K562 (cell line): ENCODE measurements at places on chromosomes 12 and 14.

DNA sequence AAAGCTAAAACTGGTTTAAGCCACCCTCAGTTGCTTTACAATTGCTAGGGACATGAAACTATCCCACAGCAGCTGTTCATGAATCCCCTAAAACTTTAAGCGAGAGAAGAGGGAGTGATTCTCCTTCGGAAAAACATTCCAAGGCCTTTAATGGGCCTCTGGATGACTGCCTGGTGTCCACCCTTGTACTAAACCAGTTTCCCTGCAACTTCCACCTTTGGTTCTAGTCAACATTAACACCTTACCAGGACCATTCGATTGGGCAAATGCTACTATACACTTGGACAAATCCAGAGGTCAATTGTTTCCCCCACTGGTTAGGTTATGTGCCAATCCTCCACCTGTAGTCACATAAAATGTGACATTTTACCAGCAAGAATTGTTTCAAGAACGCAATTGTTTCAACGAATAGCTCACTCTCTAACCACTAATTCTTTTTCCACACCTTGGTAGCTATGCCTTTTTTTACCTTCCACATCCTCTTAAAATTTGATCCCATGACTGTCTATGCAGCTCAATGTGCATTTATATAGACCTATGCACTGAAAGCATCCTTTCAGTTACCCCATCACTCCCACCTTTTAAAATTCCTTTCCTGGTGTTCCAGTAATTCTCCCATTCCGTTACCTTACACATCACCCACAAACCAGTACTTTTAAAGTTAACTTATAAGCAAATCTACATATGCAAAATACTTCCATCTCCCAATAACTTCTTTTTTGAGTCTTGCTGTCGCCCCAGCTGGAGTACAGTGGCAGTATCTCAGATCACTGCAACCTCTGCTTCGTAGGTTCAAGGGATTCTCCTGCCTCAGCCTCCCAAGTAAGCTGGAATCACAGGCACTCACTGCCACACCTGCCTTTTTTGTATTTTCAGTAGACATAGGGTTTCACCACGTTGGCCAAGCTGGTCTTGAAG, 3.6 kb downstream of the UBC start:
- DNase-seq: no peak

GRCh38 chr14:54138354-54139038, 181.9 kb upstream of the BMP4 start:
- no peak for DNase-seq

DNA sequence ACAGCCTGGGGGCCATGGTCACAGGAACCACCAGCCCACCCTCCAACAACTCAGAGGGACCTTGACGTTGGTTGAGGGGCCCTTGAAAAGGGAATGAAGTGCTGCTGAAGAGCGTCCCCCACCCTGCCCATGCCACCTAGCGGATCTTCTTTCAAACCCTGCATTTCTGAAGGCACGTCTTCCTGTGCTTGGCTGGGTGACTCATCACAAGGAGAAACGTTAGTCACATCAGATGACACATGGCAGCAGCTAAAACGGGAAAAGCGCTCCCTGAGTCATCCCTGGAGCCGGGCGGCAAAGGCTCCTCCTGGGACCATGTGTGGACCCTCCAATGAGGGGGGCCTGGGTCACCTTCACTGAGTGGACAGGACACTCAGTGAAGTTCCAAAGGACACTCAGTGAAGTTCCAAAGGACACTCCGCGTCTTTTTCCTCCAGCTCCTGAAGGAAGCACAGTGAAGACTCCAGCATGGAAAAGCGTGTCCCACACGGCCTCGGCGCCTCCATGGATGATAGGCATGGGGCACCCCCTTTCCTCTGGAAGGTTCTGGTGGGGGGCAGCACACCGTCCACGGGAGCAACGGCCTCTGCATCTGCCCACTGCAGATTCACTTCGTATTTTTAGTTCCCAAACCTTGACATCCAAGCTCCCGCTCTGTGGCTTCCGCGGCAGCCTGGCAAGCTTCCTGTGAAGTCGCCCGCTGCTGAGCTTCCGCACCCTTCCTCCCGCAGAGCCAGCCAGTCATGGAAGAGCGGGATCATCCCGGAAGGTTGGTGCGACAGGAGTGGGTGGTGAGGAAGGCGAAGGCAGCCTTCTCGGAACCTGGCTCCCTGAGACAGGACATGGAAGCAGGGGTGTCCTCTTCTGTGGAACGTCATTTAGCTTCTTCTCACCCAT, 383.4 kb downstream of the VRK1 start:
- DNase-seq: peak; percentile 38

DNA sequence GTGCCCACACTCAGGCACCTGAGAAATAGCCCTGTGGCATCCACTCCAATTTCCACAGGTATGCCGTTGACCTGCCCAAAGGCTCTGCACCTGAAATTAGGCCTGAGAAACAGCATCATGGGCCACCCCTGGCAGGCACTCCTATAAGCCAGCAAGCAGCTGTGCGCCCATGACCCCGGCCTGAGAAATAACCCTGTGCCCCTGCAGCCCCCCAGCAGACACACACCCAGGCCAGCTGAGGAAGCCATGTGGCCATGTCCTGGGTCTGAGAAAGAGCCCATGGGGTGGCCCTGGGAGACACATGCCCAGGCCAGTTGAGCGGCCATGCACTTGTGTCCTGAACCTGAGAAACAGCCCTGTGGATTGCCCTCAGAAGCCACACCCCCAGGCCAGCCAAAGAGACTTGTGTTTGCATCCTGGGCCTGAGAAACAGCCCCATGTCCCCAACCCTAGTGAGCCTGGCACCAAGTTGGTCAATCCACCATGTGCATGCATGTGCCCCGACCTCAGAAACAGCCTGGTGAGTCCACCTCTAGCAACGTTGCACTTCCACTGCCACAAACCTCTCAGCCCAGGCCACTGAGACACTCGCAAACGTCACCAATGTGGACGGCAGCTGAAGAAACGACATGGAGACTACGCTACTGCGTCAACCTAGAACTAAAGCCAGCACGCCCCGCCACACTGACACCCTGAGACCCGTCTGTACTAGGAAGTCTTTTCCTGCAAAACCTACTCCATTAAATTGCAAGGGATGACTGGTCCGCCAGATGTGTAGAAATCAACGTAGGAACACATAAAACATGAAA, 411.9 kb downstream of the TMEM121 start:
- DNase-seq: no peak

GRCh38 chr12:19158923-19159322, 29.4 kb downstream of the PLEKHA5 start:
- no peak for DNase-seq

- DNase-seq: no peak
Measured at GRCh38 chr14:92443167-92443566, 70.4 kb upstream of the RIN3 start.

GRCh38 chr12:65614259-65614889, 209.9 kb upstream of the HMGA2 start:
- no peak for DNase-seq

DNA sequence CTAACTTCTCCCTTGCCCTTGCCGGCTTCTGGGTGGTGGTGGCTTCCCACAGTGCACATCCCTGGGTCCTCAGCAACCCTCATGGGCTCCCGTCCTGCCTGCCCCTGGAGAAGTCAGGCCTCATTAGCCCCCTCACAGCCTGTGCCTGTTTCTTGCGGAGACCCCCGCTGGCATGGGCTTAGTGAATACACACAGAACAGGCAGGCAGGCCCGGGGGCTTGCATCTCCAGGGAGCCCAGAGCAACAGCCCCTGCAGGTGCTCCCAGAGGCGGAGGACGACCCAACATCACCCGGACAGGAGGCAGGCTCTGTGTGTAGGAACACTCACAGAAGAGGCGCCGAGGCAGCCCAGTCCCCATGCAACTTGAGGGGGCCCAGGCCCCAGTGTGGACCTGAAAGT, 25.1 kb upstream of the FBRSL1 start:
- no peak for DNase-seq

DNA sequence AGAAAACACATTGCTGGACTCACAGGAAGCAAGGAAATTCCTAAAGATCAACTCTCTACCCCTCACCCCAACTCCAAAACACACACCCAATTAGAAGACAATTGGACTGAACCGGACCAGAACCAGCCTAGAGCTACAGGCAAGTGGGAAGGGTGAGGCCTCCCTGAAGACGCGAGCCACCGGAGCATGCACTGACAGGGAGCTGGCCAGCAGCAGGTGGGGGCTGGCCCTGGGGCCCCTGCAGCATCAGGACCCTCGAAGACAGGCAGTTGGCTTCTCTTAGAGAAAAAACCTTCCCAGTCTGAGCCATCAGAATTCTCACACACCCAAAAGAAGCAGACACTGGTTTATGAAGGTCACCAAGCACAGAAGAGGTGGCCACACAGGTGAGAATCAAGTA, 209.5 kb upstream of the DIO3 start:
- no peak for DNase-seq

DNA sequence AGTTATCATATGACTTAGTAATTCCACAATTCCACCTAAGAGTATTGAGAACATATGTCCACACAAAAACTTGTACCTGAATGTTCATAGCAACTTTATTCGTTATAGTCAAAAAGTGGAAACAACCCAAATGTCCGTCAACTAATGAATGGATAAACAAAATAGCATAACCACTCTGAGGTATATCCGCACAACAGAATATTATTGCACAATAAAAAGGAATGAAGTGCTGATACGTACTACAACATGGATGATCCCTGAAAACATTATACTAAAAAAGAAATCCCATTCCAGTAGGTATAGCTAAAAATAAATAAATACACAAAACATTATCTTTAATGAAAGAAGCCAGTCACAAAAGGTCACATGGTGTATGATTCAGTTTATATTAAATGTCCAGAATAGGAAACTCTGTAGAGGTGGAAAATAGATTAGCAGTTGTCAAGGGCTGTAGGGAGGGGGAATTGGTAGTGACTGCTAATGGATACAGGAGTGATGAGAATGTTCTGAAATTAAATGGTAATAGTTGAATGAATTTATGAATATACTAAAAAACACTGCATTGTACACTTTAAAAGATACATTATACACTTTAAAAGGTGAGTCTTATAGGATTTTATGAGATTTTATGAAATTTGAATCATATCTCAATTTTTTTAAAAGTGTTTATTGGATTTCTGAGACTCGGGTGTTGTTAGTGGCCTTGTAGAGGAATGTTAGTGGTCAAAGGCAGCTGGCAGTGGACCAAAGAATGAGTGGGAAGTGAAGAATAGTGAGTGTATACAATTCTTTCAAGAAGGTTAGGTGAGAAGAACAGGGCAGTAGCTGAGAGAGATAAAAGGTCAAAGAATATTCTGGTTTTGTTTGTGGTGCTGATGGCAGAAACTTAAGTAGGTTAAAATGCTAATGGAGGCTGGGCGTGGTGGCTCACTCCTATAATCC, 36.3 kb upstream of the BAZ1A start:
- DNase-seq: no peak

DNA sequence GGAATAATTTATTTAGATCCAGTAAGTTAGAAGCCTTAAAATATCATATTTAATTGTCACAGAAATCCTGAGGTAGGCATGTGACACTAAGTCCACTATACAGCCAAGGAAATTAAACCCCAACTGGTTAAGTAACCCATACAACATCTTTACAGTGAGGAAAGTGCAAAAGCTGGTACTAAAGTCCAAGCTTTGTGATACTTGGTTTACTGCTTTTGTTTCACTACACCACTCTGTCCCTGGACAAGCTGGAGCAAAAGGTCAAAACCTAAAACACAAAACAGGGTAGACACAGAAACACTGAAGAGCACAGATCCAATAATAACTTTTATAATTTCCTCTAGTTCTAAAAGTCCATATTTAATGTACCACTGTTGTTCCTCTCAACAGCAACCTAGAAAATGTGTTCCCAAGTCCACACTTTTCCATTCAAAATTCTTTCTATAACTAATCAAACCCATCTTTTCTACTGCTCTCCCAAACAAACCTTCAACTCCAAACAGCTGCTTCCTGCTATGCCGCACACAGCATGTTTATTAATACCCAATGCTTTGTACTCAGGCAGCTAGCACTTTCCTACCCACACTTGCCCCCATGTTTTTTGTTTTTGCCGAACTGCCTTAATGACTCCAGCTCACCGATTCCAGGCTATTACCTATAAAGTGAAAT, 90.9 kb downstream of the MED13L start:
- DNase-seq: no peak

DNA sequence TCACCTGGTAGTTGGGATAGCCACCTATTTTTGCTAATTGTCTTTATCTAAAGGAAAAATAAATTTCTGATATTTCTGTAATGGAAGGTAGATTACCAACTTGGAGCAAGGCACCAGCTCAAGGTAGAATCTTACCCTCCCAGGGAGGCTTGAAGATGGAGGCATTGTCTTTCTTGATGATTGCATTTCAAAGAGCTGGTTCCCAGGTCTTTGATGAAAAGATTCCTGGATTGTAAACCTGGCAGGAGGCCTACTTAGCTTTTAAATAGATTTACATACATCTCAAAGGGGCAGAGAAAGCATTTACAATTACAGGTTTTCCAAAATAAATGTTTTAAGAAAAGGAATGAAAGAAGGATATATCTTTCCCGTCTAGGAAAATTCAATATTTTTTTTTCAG, 729.2 kb downstream of the LRFN5 start:
- no peak for DNase-seq

GRCh38 chr12:89245090-89245489, 107.2 kb downstream of the DUSP6 start:
- no peak for DNase-seq

DNA sequence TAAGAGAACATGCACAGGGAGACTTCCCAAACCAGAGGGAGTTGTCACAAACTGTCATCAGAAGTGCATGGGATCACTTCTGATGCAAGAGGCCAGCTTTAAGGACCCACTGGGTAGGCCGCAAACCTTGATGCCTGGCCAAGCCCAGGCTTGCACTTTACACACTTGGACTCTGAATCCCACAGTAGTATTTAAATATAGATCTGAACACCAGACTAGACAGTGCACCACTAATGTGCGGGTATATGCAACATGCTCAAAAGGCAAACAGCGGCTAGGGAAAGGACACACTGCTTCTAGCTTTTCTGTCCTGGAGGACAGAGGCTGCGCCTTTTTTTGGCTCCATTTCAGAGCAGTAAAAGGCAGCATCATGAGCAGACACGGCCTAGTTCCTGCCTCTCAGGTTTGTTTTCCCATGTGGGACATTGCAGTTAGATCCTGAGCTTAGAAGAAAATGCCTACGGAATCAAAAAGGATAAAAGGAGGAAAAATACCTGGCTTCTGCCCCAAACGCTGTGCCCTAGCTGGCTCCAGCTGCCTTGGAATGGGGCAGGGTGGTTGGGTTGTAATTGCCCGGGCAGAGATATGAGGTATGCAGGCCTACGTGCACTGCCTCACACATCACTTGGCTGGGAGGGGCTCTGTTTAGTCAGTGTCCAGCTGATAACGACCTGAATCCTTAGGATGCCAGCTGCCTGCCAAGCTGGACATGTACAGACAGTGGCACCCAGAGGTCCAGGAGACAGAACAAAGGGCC, 84.5 kb upstream of the EGLN3 start:
- no peak for DNase-seq

DNA sequence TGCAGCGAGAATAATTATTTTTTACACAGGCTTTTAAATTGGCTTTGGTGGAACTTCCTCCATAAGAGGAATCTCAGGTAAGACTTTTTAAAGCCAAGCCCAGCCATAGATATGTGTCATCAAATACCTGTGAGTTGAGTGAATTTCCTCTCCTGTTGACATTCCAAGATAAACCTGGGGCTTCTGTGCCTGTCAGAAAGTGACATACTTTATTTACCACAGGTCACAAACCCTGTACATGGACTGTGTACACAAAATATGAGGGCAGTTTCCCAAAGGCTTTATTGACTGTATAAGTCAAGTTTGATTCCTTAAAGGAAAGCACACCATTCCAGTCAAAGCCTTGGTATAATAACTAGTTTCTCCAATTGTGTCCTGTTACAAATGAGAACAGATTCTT, 25.9 kb upstream of the SRSF5 start:
- no peak for DNase-seq

GRCh38 chr14:93980456-93981201, 4.3 kb upstream of the ASB2 start:
- DNase-seq: no peak
